ENCODE measurements at places on chromosomes 4 and X.

GRCh38 chr4:83149865-83150652 lies 35.5 kb upstream of the PLAC8 start:
- ATAC-seq: no peak

GRCh38 chr4:147015491-147015890 lies 69.8 kb upstream of the TTC29 start:
- ATAC-seq: no peak

DNA sequence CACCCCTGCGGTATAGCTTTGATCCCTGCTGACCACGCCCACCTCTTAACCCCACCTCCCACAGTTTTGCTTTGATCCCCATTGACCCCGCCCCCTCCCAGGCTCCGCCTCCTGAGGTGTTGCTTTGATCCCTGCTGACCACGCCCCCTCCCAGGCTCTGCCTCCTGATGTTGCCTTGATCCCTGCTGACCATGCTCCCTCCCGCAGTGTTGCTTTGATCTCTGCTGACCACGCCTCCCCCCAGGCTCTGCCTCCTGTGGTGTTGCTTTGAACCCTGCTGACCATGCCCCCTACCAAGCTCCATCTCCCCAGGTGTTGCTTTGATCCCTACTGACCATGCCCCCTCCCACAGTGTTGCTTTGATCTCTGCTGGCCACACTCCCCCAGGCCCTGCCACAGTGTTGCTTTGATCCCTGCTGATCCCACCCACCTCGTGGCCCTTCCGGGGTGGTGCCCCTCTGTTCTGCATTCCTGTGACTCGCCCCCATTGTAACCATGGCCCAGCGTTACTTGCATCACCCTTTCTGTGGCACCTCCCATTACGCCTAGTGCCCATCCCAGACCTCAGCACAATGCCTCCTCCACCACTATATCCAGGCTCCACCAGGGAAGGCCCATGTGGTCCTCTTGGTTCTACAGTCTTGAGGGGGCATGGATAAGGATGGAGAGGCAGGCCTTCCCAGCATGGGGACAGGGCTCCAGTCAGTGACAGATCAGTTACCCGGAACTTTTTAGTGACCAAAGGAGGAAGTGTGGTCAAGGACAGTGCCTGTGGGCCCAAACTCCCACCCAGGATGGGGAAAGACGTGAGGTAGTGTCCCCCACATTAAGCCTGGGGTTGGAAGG lies 70.8 kb downstream of the ADRA2C start:
- ATAC-seq: no peak

- ATAC-seq: no peak
Measured at GRCh38 chrX:71400710-71401109, 34.6 kb downstream of the TAF1 start.

DNA sequence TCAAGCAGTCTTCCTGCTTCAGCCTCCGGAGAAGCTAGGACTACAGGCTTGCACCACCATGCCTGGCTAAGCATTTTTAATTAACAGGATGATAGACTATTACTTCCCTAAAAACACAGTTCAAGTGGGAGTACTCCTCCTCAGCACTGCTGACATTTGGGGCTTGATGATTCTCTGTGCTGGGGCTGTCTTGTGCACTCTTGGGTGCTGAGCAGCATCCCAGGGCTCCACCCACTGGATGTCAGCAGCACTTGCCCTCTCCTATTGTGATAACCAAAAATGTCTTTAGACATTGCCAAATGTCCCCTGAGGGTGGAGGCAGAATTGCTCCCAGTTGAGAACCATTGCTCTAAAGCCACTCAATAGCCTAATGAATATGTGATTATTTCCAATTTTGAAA lies 60.4 kb downstream of the CLCN4 start:
- peak; percentile 46 for ATAC-seq

GRCh38 chr4:118180776-118181175 lies 146.5 kb downstream of the NDST3 start:
- ATAC-seq: no peak

DNA sequence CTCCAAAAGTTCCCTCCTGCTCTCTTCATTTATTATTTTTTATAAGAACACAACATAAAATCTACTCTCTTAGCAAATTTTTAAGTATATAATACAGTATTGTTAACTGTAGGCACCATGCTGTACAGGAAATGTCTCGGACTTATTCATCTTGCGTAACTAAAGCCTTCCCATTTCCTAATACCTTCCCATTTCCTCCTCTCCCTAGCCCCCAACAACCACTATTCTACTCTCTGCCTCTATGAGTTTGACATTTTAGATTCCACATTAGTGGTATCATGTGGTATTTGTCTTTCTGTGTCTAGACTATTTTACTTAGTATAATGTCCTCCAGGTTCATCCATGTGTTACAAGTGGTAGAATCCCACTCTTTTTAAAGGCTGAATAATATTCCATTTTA lies 15.8 kb upstream of the SYTL4 start:
- ATAC-seq: no peak

DNA sequence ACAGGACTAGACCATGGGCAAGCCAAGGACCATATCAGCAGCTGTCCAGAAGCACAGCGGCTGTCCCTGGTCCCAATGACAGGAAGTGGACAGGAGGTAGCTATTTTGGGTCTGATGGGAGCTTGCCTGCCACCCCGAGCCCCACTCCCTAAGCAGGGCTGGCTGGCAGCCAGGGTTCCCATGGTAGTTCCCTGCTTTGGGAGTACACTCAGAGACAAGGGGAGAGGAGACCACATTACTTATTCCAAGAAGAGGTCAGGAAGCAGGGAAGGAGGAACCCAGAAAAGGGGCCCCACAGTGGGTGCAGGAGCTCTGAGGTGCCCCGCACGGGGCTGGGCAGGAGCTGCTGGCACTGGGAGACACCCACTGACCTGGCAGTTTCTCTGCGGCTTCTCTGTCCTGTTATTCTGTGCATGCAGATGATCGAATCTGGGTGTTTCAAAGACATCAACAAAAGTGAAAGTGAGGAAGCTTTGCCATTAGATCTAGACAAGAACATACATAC lies 36.3 kb downstream of the HTT-AS start:
- peak; percentile 19 for ATAC-seq

DNA sequence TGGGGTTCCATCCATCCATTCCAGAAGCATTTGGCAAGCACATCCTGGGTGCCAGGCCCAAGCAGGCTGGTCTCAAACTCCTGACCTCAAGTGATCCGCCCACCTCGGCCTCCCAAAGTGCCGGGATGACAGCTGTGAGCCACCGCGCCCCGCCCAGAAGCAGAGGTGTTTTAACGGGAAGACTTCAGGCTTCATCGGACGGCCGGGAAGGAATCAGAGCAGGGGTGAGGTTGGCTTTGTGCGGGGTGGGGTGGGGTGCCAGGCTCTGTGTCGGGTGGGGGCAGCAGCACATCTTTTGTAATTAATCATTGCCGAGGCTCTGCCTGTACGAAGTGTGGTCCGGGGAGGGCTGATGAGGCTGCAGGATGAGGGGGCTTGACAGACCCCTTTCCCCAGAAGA lies 5.1 kb upstream of the SLC25A6 start:
- no peak for ATAC-seq

DNA sequence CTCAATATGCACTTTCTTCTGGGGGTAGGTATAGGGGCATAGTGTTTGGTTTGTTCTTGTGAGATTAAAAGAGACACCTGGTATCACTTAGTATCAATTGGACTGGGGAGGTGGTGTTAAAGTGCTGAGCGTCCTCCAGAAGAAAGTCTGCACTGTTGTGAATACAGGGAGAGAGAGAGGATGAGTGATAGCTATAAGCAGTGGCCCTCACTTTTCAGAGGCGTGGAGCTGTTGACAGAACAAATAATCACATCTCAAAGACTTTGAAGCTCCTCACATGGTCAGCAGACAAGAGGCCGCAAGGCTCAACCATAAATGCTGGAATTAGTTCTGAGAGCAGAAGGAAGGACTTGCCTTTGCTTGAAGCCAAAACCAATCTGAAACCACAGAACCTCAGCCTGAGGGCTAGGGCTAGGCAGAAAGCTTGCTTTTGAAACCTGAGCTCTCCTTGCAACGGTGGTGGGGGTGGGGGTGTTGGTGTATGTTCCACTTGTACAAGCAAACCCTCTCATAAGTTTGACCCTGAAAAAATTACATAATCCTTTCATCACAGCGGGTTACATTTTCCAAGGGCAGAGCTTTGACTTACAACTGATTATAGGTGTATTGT lies 123.2 kb upstream of the SCML1 start:
- ATAC-seq: no peak

DNA sequence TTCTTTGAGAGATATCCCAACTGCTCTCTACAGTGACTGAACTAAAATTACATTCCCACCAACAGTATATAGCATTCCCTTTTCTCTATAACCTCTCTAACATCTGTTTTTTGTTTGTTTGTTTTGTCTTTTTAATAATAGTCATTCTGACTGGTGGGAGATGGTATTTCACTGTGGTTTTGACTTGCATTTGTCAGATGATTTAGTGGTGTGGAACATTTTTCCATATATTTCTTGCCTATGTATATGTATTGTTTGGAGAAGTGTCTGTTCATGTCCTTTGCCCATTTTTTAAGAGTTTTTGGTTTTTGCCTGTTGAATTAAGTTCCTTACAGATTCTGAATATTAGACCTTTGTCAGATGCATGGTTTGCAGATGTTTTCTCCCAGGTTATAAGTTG lies 9.0 kb downstream of the USO1 start:
- ATAC-seq: no peak

- ATAC-seq: no peak
Measured at GRCh38 chrX:130114141-130114588, 3.9 kb upstream of the ELF4 start.

GRCh38 chrX:80816051-80816450 lies 6.4 kb upstream of the BRWD3 start:
- no peak for ATAC-seq

Measured in motor neuron (in vitro differentiated cells).